ENCODE measurements at places on chromosomes 11 and 22. TPM values are rescaled to one million over a fixed set of nuclear protein-coding genes. Genes with fewer than 3 reads are reported as not detected.

The PRODH gene
- 3.4 TPM for polyA plus RNA-seq

The MMP20 gene
- polyA plus RNA-seq, result not detected

The SCGB1C1 gene
- not detected for polyA plus RNA-seq

The UBQLNL gene
- polyA plus RNA-seq, result 2.1 TPM

The DERL3 gene
- 55.3 TPM for polyA plus RNA-seq

The C11orf52 gene
- polyA plus RNA-seq, result 7.6 TPM

The MS4A10 gene
- polyA plus RNA-seq, result not detected
